ENCODE measurements at places on chromosomes 7 and 10. TPM values are rescaled to one million over a fixed set of nuclear protein-coding genes. Genes with fewer than 3 reads are reported as not detected.

The PTPRZ1 gene
- not detected for total RNA-seq

The FBXL13 gene
- 0.66 TPM for total RNA-seq

The HTR7 gene
- total RNA-seq, result 0.77 TPM

The DLD gene
- total RNA-seq, result 44.2 TPM

The ANLN gene
- 21.5 TPM for total RNA-seq

The A1CF gene
- not detected for total RNA-seq

The GPR37 gene
- 20.6 TPM for total RNA-seq

The ZPBP gene
- total RNA-seq, result not detected

The SPDYE2B gene
- total RNA-seq, result not detected

The SLC29A3 gene
- total RNA-seq, result 2.3 TPM

Measured in fibroblast of lung (primary cell).